ENCODE measurements at places on chromosomes 3 and 15. TPM values are rescaled to one million over a fixed set of nuclear protein-coding genes. Genes with fewer than 3 reads are reported as not detected.

DNA sequence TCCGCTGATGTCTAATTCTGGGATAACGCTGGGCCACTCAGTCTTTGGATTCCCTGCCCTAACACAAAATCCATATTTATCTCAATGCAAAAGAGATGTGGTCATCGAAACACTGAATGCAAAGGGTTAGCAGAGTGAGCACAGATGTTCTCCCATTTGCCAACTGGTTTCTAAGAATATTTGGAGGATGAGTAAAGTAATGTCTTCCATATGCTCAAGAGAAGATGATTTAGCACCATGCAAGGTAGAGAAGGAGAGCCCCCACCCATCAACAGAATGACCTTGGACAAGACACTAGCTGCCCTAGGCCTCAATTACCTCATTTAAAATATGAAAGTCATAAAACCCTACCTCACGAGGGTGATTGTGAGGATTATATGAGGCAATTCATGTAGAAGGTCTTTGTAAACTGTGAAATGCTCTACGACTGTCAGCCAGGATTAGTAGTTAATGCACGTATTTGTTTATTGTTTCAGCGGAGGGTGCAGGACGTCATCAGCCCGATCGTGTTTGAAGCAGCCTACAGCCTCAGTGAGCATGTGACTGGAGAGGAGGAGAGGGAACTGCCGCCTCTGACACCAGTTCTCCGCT, 232.9 kb upstream of the CTDSPL start:
- DNase-seq = peak; percentile 77

BUB1B gene
- 1.3 TPM for total RNA-seq

MST1R gene
- 3.1 TPM for total RNA-seq

TRIM42 gene
- not detected for total RNA-seq

Measured in esophagus muscularis mucosa (tissue), 4 donors.